ENCODE measurements at places on chromosomes 7 and 10.
A peak's percentile ranks its signal among the peaks of the same experiment; 100 is the strongest.

- no peak for DNase-seq
Observed at GRCh38 chr7:28815928-28816373, 142.2 kb downstream of the TRIL start.

DNA sequence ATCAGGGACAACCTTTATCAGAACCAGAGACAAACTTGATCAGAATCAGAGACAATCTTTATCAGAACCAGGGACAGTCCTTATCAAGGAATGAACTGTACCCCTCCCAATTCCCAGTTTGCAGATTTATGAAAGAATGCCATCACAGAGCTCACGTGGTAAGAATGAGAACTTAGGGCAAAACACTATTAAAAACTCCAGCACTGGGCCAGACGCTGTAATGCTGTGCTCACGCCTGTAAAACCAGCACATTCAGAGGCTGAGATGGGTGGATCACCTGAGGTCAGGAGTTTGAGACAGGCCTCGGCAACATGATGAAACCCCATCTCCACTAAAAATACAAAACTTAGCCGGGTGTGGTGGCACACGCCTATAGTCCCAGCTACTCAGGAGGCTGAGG is 85.1 kb upstream of the TNRC18 start:
- no peak for DNase-seq

DNA sequence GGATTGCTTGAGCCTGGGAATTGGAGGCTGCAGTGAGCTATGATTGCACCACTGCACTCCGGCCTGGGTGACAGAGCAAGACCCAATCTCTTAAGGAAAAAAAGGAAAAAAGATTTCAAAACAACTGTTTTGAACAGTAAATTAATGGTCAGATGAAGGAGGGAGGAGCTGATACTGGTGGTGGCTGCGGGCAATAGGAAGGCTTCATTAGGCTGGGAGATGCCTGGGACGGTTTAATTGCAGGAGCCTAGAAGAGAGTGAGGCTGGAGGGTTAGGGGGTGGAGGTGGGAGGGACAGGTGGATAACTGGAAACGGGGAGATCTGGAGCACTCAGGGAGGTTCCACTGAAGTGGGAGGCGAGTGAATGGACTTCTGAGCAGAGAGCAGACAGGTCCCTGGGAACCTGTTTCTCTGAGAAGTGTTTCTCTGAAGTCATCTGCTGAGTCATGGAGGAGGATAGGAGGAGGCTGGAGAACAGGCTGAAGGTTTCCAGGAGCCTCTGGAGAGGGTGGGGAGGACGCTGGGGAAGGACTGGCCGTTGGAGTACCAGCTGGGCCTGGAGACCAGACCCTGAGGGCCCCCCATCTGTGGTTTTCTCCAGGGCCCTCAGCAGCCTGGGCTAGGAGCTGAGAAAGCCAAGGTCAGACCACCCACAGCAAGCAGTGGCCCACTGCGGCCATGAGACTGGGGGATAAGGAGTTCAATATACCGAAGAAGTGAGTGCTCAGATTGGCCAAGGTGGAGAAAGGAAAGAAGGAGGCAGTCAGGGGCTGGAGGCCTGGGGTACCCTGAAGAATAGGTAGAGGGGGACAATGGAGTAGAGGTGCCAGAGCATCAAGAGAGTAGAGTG is 14.4 kb upstream of the YWHAG start:
- no peak for DNase-seq

- DNase-seq, result peak; percentile 71
Observed at GRCh38 chr7:106166651-106167342, 54.7 kb upstream of the SYPL1 start.

DNA sequence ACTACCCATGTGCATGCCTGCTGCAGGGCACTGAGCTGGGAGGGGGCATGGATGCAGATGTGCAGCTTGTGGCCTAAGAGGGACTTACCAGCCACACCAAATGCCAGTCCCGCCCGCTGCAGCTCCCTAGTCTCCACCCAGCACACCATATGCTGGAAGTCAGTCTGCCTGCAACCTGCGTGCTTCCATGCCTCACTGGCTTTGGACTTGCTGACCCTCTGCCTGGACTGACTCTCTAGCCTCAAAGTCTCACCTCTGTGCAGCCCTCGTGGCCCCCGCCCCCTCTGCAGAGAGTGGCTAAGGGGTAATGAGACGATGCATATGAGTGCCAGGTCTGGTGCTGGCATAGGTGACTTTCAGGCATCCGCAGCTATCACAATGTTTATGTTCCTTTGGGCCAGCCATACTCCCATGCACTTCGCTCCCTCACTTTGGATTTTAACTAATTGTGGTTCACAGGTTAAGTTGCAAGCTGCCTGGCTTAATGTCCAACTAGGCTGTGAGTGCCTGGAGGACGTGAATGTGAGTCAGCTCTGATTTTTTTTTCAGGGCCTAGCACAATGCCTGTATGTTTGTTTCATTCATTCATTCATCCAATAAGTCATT is 21.7 kb downstream of the TRIM8 start:
- DNase-seq, result no peak

GRCh38 chr10:46232666-46233065 is 54.1 kb upstream of the ANTXRL start:
- DNase-seq, result no peak

GRCh38 chr10:86836044-86836443 is 79.6 kb downstream of the BMPR1A start:
- no peak for DNase-seq

- DNase-seq, result no peak
Observed at GRCh38 chr10:58068809-58069208, 198.9 kb downstream of the IPMK start.

DNA sequence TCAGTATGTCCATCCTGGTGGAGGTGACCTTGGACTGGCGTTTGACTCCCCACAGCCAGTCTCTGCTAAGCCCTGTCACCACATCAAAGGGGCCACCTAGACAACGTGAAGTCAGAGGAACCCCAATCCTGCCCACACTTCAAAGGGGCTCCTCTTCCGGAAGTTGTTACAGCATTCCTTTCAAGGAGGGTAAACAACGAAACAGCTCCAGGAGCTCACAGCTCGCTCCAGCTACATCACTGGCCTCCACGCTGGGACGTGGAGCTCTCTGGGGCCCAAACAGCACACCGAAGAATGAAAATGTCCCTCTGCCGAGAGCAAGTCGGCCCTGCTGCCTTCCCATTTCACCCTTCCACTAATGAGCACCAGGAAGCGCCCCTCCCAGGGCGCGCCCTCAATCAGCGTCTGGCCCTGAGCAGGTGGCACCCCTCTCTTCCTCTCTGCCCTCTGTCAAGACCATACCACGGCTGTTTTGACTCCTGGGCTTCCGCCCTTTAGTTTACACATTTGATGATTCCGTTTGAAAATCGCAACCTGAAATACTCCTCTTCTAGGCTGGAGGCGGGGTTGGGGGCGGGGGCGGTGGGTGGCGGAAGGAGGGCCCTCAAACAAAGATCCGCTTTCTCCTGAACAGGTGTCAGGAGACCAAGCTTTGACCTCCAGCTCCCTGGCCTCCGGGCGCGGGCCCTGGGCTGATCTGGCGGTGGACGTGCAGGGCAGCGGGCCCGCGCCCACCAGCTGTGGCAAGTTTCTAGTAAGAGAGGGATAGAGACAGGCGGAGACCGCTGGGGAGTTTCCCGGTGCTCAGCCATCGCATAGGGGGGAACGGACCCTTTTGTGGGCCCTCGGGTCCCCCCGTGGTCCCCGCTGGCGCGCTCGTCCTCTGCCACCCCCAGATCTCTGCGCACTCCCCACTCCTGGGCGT is 53.1 kb upstream of the KDM7A start:
- DNase-seq, result no peak

All from muscle of arm (tissue), 14 donors.